EL (cell line): ENCODE measurements at places on chromosomes 5 and 9.

GRCh38 chr9:127267793-127268525 is 3.4 kb downstream of the GARNL3 start:
- no peak for DNase-seq

DNA sequence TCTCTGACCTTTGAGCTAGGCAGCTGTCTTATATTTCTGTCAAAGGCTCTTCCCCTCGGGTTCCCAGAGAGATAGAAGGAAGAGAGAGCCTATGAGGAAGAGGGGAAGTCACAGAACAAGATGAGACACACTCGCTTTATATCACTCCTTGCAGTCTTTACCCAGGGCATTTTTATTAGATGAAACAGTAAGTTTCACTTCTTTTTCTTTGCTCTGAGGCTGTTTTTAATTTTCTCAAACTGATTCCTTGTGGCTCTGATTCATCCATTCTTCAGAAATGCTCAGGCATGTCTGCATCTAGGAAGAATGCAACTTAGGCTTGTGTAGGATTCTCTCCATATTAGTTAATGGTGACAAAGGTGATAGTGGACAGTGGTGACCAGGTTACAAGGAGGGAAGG is 132.9 kb upstream of the CHD1 start:
- peak; percentile 73 for DNase-seq

DNA sequence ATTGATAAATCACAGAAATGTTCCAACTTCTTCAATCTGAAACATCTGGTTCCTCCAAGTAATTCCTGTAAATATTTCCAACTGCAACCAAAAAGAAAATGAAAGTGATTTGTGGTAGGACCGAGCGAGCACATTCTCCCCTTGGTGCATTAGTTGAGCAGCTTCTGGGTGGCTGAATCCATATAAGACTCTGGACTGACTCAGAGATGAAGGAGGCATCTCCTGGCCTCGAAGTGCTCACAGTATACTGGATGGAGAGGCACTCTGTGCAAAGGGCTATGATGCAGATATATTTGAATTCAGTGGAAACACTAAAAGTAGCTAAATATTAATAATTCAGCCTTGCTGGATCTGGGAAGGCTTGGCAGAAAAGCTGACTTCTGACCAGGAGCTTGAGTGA is 265.0 kb downstream of the MARCHF11 start:
- DNase-seq: peak; percentile 12

DNA sequence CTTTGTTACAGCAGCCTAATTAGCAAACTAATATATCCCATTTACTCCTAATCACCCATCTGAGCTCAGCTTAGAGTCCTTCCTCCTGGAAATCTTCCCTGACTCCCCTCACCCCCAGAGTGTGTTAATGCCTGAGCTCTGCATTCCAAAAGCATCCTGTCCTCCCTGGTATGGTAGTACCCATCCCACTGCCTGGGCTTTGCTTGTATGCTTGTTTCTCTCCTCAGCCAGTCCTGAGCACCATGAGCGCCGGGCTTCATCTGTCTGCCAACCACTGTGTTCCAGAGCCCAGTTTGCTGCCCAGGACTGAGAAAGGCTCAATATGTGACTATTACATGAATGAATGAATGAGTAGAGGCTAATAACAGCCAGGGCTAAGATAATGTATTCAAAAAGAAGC is 272.4 kb downstream of the CDK5RAP2 start:
- no peak for DNase-seq

GRCh38 chr5:43753069-43753468 is 150.1 kb downstream of the NNT start:
- DNase-seq: no peak

- no peak for DNase-seq
These were observed 86.2 kb downstream of the DENND1A start for GRCh38 chr9:123843703-123844102.

GRCh38 chr5:40605295-40605958 is 74.3 kb upstream of the PTGER4 start:
- peak; percentile 30 for DNase-seq

DNA sequence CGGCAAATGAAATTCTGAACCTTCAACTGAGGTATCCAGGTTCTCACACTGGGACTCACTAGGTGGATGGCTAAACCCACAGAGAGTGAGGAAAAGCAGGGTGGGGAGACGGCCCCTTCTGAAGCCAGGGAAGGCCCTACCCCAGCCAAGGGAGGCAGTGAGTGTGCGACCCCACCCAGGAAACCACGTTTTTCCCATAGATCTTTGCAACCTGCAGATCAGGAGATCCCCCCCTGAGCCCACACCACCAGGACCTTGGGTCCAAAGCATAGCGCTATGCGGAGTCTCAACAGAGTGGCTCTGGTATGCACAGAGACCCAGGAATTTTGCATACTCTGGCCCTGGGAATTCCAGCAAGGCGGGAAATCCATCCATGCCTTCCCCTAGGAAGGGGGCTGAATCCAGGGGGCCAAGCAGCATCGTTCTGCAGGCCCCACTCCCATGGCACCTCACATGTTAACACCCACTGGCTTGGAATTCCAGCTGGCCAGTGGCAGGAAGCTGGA is 19.9 kb downstream of the DTWD2 start:
- DNase-seq: no peak

DNA sequence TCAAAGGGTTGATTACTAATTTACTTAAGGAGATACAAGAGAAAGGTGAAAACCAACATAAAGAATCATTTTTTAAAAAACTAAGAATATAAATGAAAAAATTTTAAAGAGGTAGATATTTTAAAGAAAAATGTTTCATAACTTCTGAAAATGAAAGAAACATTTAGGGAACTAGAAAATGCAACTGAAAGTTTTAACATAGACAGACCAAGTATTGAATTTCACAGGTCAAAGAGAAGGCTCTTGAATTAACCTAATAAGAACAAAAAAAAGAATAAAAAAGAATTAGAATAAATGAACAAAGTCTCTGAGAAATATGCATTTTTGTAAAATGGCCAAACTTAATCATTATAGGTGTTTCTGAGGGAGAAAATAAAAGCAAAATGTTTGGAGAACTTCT is 16.1 kb upstream of the FAM174A start:
- DNase-seq: no peak

DNA sequence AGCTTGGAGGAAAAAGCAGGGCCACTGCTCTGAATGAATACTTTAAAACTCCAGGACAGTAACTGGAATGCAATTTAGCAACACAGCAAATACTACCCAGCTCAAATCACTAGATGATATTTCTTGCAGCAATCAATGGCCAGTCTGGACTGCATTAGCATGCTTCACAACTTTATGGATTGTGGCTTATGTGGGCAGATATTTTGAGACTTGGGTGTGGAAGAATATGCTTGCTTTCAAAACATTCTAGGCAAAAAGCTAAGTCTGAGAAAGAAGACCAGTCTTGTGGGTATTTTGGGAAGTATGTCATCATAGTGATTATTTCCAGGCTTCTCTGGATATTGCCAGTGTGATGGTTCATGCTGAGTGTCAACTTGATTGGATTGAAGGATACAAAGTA is 3.1 kb downstream of the RANBP3L start:
- DNase-seq: no peak

- DNase-seq: no peak
These were observed 184.5 kb downstream of the CRB2 start for GRCh38 chr9:123540457-123540856.

- DNase-seq: no peak
These were observed 26.0 kb downstream of the BICD2 start for GRCh38 chr9:92738661-92739081.

GRCh38 chr5:131419877-131420276 is 156.0 kb downstream of the CDC42SE2 start:
- DNase-seq: no peak

DNA sequence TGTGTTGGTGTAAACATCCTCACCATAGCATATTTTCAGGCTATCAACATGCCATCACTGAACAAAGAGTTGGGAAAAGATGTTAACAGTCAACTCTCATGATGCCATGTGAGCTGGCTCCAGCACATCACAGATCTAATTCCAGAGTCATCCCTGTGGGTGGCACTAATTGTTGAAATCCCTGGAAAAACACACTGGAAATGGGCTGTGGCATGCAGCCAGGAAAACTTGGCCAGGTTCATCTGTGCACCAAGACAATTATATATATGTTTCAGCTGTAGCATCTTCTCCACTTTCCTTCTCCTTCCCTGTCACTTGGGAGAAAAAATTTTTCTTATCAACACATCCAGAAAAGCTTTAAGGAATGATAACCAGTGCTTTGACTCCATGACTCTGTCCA is 313.7 kb downstream of the TRIM32 start:
- DNase-seq: no peak

DNA sequence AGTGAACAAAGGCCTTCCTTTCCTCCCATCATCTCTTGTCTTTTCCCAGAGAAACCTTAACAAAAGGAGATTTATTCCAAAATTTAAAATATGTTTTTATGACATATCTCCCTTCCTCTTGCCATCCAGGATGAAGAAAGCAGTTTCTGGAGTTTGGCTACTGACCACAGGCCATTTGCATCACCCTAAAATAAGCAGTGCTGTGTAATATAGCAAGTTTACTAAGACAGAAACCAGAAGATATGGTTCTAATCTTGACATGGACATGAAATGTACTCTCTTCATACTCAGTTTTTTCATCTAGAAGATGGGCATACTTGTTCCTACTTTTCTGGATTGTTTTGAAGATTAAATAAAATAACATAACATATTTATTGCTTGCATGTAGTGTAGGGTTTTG is 50.2 kb upstream of the ZFAND5 start:
- DNase-seq: no peak

DNA sequence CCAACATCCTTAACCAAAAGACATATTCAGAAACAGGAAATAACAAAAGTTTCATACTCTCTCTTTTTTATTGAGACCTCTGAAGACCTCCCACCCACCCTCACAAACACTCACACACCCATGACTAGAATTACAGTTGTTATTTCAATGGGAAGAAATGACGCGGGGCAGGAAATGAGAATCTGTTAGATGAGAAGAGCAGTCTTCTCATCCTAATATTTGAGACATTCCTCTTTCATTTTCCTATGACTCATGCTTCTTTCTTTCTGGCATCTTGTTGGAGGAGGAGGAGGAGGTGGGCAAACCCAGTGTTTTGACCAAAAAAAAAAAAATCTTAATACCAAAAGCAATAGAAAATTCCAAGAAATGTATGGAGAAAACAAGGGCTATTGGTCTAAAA is 179.5 kb upstream of the TARS1 start:
- peak; percentile 82 for DNase-seq

- no peak for DNase-seq
These were observed 125.6 kb upstream of the SLCO6A1 start for GRCh38 chr5:102624405-102624804.

- DNase-seq: no peak
These were observed 87.2 kb downstream of the CSNK1G3 start for GRCh38 chr5:123599171-123599570.

DNA sequence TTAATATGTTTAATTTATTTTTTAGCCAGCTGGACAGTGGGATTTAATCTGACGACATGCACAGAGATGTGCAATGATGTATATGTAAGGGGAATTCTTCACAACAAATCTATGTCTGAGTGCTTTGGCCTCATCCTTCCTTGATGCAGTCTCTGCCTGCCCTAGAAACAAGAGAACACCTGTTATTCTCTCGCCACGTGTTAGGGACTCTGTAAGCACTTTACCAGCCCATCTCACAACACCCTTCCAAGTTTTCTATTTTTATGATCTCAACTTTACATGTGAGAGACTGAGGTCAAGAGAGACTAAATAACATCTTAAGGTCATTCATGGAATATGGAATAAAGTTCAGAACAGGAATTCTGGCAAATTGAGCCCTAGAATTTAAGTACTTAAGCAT is 123.0 kb upstream of the GAS1 start:
- no peak for DNase-seq

DNA sequence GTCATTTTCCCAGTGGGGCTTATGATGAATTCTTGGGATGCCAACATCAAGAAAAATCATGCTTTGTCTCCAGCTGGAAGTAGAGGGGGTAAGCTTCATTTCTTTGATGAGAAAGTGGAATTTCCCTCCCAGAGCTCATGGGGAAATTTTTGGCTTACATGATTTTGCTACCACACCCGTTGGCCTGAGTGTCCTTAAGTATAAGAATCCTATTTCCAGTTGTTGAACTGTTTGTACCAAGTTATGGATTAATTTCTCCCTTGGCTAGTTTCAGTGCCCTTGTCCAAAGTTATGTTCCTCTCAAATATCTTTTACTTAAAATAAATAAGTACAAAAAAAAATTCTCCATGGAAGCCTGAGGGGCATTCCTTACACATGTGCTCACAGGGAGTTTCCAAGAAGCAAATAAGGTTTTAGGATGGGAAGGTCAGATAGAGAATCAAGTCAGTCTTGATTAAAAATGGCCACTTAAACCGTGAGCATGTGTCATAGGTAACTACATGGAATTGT is 82.3 kb downstream of the PTCD2 start:
- peak; percentile 88 for DNase-seq

DNA sequence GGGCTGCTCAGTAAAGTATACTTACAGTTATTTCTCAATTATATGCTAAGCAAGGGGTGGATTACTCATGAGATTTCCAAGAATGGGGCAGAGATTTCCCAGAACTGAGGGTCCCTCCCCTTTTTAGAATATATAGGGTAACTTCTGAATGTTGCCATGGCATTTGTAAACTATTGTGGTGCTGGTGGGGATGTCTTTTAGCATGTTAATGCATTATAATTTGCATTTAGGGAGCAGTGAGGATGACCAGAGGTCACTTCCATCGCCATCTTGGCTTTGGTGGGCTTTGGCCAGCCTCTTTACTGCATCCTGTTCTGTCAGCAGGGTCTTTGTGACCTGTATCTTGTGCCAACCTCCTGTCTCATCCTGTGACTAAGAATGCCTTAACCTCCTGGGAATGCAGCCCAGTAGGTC is 35.5 kb downstream of the TTC1 start:
- DNase-seq: no peak

GRCh38 chr5:75303419-75303818 is 33.6 kb upstream of the HMGCR start:
- DNase-seq: no peak

DNA sequence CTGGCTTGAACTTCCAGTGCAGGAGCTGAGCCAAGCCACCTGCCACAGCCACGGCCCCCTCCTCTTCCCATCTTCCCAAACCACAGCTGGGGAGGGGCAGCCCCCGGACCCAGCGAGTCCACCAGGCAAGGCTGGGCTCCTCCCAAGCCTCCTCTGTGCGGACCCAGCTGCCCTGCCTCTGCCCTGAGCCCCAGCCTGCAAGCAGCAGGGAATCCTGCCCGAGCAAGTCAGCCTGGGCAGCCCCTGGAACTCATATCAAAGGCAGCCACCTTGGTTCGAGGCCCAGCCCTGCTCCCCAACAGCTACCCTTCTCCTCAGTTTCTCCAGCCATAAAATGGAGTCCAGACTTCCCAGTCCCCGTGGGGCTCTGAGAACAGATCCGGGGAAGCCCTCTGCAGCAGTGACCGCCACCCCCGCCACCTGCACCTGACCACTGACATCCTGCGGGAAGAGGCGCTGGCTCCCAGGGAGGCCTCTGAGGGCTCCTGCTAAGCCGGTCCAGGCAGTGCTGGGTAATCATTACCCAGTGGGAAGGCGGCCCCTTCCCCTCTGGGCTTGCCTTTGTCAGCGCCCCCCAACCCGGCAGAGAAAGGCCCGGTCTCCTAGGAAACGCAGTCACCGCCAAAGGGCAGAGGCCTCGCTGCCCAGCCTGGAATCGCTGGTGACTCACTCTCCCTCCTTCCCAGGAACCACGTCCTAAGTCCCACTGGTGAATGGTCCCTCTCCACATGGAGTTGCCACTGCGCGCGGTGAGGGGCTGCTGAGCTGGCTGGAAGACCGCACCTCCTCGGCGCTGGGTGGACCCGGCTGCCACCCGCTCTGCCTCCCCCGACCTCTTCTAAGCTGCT is 1.5 kb downstream of the VAV2 start:
- peak; percentile 88 for DNase-seq

- no peak for DNase-seq
These were observed 59.4 kb downstream of the ANXA1 start for GRCh38 chr9:73210886-73211666.
